ENCODE measurements at places on chromosomes 7 and 10.

DNA sequence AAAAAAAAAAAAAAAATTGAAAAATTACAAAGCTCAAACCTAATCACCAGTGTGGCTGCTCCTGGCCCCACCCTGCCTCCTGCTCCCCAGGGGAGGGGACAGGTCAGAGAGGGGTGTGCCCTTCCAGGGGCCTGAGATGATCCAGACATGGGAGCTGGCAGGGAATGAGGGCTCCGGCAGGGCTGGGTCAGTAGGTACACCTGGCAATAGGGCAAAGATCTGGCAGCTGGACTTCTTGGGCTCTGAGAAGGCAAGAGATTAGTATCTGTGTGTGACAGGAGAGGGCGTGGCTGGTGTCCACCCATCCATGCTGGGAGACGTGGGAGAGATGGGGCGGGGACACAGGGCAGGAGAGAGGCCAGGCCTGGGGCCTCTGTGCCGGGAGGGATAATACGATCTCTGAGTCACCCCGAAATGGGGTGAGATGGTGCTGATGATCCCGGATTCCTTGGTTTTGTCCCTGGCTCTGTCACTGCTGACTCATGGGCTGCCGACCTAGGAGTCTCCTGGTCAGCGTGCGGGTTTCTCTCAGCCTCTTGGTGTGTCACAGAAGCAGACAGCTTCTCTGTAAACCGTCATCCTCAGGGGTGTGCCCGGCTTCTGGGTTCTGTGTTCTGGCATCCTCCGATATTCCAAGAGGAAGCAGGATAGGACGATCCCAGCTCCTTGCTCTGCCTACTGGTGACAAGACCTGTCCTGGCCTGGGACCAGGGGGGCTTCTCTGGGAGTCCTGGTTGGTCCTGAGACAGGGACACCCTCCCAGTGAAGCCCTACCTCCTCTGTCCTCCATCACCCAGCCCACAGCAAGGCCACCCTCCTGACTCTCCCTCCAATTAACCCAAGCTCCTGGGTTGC lies 8.2 kb upstream of the CLDN4 start:
- DNase-seq: peak; percentile 54

DNA sequence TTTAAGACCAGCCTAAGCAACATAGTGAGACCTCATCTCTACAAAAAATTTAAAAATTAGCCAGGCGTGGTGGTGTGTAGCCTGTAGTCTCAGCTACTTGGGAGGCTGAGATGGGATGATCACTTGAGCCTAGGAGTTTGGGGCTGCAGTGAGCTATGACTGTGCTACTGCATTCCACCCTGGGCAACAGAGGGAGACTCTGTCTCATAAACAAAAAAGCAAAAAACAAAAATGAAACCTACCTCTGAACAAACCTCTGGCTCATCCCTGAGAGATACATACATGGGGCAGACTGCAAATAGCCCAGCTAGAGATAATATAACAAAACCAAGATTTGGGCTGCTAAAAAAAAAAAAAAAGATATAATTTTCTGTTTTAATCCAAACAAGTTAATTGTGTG lies 19.5 kb downstream of the C10orf67 start:
- no peak for DNase-seq

- no peak for DNase-seq
Observed at GRCh38 chr7:111871283-111871682, 309.0 kb upstream of the IMMP2L start.

GRCh38 chr10:71920540-71921323 lies 43.5 kb upstream of the CHST3 start:
- DNase-seq: no peak

DNA sequence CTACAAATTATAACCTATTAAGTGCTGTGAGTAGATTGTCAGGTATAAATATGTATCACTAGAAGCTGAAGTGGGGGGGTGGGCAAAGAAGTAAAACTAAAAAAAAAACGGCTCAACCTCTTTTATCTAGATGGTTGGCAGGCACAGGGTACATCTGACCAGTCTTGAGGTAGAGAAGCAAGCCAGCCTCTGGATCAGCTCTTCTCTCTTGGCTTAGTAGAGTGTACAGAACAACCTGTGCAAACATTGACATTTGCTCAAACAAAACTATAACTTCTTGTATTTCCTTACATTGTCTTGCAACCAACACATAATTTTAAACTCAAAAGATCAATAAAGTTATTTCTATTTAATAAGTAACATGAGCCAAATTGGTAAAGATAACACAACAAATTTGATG lies 25.6 kb downstream of the DNA2 start:
- DNase-seq: no peak

- DNase-seq: no peak
Observed at GRCh38 chr7:32161708-32162107, 91.5 kb upstream of the PDE1C start.

DNA sequence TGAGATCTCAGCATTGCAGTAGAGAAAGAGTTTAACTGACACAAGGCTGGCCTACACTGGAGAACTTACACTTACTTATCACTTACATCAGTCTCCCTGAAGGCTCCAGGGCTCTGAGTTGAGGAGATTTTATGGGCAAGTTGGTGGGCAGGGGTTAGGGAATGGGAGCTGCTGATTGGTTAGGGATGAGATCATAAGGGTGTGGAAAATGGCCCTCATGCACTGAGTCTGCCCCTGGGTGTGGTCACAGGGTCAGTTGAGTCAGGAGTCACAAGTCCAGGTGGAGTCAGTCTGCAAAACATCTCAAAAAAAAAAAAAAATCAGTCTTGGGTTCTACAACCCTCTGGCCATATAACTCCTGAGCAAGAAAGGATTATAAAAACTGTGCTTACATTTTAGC lies 60.5 kb downstream of the PPP1R17 start:
- no peak for DNase-seq

GRCh38 chr10:74585231-74586087 lies 240.9 kb upstream of the KAT6B start:
- peak; percentile 51 for DNase-seq

DNA sequence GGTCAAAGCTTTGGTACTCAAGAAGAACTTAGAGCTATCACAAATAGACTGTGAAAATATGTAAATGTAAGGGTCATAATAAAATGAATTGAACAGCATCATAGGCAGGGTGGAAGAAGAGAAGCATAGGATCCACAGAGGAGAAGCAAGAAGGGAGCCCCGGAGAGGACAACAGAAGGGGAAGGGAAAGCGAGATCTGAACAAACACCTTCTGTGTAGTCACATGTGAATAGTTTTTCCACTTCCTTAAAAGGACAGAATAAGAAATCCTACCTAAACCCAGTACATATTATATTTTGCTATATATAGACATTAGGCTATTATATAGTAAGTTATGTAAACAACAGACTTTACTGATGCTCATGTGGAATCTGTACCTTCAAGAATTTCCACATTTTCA lies 160.2 kb downstream of the DKK1 start:
- no peak for DNase-seq

DNA sequence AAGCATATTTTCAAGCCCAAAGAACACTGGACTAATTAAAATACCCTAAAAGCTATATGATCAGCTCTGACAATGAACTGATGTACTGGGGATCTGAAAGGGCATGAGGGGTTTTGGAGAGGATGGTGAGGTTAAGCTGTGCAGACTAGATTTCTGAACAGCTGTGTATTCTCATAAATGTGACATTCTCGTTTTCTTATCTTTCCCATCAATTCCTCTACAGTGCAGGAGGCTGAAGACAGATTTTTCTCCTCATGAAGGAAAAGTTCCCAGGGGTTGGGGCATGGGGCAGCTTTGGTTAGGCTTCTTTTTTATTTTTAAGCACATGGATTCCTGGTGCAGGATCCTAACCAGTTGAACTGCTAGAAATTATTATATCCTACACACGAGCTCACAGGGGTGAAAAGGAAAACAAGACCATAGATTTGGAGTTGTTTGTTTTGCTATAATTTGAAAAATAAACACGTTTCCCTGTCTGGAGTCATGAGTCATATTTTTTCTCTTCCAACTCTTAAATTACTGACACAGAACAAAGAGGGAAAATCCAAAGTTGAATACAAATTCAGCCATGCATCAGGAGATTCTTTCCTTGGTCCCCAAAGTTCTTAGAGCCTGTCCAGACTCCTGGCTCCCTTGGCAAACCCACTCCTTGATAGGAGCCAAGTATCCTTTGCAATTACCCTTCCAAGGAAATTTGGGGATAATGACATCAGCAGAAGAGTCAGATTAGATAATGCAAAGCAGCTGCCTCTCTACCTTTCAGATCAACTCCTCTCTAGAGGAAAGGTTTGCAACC lies 147.7 kb upstream of the NPVF start:
- no peak for DNase-seq

- DNase-seq: no peak
Observed at GRCh38 chr7:94178230-94178629, 174.1 kb upstream of the BET1 start.

DNA sequence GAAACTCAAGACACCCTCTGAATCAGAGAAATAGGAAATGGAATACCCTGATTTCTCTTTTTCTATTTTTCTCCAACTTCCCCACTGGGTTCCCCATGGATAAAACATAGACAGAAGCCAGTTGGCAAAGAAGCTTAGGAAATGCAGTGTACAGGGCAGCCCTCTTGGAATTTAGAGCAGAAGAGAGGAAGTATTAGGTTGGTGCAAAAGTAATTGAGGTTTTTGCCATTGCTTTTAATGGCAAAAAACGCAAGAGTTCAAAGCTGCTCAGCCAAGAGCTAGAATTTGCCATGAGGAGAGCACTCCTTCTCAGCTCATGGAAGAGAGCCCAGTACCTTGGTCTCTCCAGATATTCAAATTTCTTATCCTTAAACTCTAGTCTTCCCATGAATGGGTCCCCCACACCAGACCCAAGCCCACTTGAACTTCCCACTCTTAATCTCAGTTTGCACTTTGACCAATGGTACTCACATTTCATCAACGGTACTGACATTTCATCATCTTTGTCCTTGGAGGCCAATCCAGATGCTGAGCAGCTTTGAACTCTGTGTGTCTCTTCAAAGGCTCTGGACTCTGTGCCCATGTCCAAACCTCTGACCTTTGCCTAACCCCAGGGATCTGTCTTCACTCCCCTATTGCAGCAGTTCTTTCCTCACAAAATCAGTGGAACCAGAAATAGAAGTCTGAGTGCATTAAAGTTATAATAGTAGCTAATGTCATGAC lies 73.2 kb upstream of the PPP1R3C start:
- no peak for DNase-seq

- no peak for DNase-seq
Observed at GRCh38 chr7:25906760-25907159, 245.2 kb upstream of the NFE2L3 start.

GRCh38 chr7:49767719-49768118 lies 5.7 kb upstream of the VWC2 start:
- DNase-seq: no peak

DNA sequence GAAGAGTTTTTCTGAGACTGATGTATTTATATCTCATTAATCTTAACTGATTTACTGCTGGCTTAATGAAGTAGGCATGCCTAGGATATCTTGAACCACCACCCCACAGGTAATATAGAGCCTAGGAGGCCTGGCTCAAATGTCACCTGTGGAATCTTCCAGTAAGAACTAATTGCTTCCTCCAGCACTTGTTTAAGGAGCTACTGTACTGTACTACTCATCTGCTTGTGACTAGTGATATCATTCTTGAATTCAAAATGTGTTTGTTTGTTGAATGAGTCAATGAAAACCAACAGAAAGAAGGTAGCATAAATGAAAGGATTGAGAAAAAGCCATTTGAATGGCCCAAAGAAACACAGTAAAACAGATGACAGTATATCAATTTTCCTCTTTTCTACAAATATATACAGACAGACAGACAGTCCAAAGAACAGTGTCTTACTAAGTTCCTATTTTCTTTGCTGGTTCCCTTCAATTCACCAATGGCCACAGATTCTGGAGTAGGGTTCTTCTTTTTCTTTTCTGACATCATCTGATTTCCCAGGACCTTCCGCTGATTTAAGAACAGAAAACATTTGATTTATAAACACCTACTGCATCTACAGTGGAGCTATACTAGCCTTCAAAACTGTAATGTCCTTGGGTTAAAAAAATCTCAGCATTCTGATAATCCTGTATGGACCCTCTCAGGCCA lies 43.7 kb upstream of the SLIT1 start:
- no peak for DNase-seq

DNA sequence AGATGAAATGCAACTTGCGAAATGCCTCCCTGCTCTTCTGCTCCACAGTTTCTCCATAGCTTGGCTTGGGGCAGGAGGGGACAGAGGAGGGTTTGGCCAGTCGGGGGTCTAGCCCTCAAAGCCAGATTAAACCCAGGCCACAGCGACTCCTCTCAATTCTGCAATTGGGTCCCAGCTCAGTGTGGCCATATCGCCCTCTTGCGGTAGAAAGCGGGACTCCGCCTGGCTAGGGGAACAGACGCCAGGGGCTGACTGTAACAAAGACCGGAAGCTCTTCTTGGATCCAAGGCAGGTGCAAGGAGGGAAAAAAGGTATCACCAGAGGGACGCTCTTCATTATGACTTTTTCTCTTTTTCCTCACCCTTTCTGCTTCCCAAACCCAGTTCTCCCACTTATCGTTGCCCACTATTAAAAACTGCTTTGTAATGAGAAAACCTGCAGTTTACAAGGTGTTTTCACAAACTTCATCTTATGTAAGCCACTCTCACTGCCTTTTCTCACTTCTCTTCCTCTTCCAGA lies 36.6 kb upstream of the TNPO3 start:
- peak; percentile 27 for DNase-seq

DNA sequence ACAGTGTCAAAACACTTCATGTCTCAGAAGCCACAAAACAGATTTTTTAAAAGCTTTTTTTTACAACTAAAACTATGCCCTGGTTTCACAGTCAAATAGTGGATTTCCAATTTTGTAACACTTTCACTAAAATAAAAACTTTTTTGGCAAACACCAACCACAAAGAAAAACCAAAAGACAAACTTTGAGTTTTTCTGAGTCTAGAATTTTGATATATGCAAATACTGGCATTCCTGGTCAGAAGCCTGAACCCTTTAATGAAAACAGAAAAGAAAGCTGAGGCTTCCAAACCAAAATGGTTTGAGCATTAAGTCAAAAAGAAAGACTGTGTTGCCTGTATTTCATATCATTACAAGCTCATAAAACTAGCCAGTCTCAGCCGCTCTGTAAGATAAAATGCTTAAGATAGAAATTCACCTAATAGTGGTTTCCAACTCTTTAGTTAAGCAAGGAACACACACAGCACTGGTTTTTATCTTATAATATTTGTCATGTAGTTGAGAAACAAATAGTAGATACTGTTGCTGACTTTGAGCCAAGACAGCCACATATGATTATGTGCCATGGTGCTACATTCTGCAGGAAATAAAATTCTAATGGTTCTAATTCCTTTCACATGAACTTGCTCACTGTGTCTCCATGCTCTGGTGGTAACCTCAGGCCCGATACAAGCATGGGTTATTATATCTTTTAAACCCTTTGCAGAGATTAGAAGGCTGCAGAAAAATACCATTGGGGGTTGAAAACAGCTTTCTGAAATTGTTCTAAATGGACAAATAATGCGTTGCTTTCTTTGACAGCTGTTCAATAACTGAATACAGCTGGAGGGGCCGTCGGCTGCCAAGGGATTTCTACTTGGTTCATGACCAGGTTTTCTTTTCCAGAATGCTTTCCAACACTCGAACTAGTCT lies 49.4 kb downstream of the FAM171A1 start:
- no peak for DNase-seq

Data from NCI-H187 treated with DMSO at 0.1 percent for 48 hours (cell line).